ENCODE measurements at places on chromosomes 11 and 22. TPM values are rescaled to one million over a fixed set of nuclear protein-coding genes. Genes with fewer than 3 reads are reported as not detected.
A peak's percentile ranks its signal among the peaks of the same experiment; 100 is the strongest.

Gene PLEKHA7
- 29.3 TPM for total RNA-seq

Gene YPEL1
- 4.0 TPM for total RNA-seq

Gene UBQLN3
- 1.4 TPM for total RNA-seq

GRCh38 chr11:103070142-103070541, 21.8 kb downstream of the DCUN1D5 start:
- H3K27ac ChIP-seq: no peak overlapping the region
- no peak for DNase-seq
- no peaks in the 10 kb centered on the region for H3K27me3 ChIP-seq
- peaks cover 4% of the 10 kb centered on the region for H3K4me1 ChIP-seq
- H3K36me3 ChIP-seq: no peaks in the 10 kb centered on the region

- H3K27me3 ChIP-seq: no peaks in the 10 kb centered on the region
- peaks cover 10% of the 10 kb centered on the region for H3K4me1 ChIP-seq
- DNase-seq: no peak
- H3K4me3 ChIP-seq: no peak overlapping the region
- no peaks in the 10 kb centered on the region for H3K36me3 ChIP-seq
- peak overlapping the region; percentile 68 for H3K27ac ChIP-seq
Observed at GRCh38 chr11:68215524-68216170, 2.6 kb upstream of the KMT5B start.

DNA sequence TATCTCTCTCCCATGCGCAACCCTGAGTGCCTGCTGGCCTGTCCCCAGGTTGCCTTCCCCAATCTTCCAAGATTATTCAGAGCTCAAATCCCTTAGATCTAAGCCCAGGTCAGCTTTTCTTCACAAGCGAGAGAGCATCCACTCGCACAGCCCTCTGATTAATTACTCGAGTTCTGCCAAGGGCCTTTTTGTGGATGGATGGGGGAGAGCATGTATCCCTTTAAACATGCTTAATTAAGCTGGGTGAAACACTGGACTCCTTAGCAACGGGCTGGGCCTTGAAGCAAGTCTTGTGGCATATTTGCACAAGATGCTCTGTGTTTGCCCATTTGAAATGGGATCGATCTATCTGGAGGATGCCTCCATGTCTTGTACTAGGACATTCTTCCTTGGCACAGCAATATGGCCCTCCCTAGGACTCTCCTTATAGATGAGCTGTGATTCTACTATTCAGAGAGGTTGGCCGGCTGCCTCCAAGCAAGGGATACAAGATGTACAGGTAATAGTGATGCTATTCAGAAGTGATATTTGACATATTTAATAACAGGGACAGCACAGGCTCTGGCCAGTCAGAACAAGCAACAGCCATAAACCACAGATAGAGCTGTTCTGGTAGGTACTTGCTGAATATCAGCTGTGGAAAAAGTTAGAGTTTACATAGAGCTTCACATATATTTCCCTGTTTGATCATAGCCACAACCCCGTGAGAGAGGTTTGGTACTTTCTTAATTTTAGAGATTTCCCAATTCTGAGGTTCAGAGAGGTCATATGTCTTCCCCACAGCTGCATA, 125.6 kb downstream of the CSNK2A3 start:
- H3K36me3 ChIP-seq: no peaks in the 10 kb centered on the region
- H3K27ac ChIP-seq: no peak overlapping the region
- no peak overlapping the region for H3K4me3 ChIP-seq

DNA sequence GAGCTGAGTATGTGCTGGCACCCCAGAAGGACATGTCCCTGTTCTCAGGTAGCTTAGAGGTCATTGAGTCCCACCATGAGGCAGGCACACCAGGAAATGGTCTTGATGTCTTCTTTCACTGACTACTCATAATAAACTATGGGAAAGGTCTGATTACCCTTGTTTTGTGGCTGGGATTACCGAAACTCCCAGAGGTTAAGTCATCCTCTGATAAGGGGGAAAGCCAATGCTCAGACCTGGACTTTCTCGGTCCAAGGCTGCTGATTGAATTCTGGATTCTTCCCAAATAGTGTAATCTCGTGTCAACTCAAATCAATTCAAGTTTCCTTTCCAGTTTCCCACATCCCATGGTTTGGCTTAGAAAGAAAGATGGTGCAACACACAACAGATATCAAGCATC, 3.7 kb upstream of the CD44 start:
- H3K4me1 ChIP-seq: peaks cover 12% of the 10 kb centered on the region
- H3K27ac ChIP-seq: no peak overlapping the region
- DNase-seq: no peak
- no peaks in the 10 kb centered on the region for H3K36me3 ChIP-seq

GRCh38 chr11:16178273-16178672, 178.1 kb downstream of the SOX6 start:
- H3K4me3 ChIP-seq: no peak overlapping the region
- no peaks in the 10 kb centered on the region for H3K4me1 ChIP-seq
- DNase-seq: no peak

DNA sequence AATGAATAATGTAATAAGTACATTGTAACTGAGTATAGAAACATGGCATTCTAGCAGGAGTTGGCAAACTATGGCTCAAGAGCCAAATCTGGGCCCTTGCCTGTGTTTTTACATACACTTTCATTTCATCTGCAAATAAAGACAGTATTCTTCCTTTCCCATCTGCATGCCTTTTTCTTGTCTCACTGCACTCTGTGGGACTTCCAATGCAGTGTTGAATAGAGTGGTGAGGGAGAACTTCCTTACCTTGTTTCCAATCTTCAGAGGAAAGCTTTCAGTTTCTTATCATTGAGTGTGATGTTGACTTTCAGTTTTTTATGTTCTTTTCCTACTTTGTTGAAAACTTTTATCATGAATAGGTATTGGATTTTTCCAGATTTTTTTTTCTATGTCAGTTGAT, 82.1 kb downstream of the USP47 start:
- H3K27ac ChIP-seq: no peak overlapping the region
- no peak overlapping the region for H3K4me3 ChIP-seq
- no peak for DNase-seq
- H3K27me3 ChIP-seq: no peaks in the 10 kb centered on the region
- peaks cover 12% of the 10 kb centered on the region for H3K36me3 ChIP-seq

Data from lung (tissue), 17 donors.